Smooth muscle cell of trachea (primary cell): ENCODE measurements at places on chromosomes 13 and 19. TPM values are rescaled to one million over a fixed set of nuclear protein-coding genes. Genes with fewer than 3 reads are reported as not detected.

The VAV1 gene
- total RNA-seq: not detected in 2 replicates

The NCLN gene
- 50.0 and 55.0 TPM in 2 replicates for total RNA-seq

The GPR183 gene
- not detected in 2 replicates for total RNA-seq

The MEIOSIN gene
- not detected in 2 replicates for total RNA-seq

The HSH2D gene
- not detected in 2 replicates for total RNA-seq

The FREM2 gene
- not detected in 2 replicates for total RNA-seq

The CKM gene
- total RNA-seq: not detected in 2 replicates
